ENCODE measurements at places on chromosomes 5 and 9.

- no peak for DNase-seq
Observed at GRCh38 chr5:116495786-116496357, 78.8 kb downstream of the SEMA6A start.

- no peak for DNase-seq
Observed at GRCh38 chr5:90353254-90353653, 56.3 kb downstream of the CETN3 start.

DNA sequence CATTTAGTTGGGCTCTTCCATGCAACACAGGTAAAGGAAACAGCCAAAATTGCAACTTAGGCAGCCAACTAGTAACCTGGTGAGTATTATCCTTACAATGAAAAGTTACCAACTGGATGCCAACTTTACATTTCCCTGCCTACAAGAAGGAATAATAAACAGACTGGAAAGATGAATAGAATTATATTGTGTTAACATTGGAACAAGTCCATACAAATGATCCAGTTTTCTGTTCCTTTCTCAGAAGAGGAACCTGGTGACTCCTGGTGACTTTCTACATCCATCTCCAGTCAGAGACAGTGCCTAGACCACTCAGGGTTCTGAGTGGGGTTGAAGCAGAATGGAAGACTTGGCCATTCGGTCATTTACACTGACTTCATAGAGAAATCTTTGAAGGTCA lies 20.6 kb downstream of the MARCHF3 start:
- no peak for DNase-seq

DNA sequence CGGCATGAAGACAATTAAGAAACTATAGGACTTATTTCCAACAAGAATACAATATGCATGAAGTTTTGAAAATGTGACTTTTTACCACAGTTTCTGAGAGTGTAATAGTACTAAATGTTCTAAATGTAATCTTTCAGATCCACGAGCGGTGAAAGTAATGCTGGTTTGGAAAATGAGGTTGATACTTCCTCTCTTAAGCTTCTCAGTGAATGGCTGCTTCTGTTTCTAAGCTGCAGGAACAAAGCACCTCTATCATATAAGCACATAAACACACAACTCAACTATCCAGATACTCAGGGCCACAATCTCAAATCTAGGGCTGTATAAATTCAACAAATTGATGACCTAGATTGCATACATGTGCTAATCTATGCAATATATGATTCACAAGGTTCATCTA lies 78.3 kb downstream of the LIFR start:
- no peak for DNase-seq

DNA sequence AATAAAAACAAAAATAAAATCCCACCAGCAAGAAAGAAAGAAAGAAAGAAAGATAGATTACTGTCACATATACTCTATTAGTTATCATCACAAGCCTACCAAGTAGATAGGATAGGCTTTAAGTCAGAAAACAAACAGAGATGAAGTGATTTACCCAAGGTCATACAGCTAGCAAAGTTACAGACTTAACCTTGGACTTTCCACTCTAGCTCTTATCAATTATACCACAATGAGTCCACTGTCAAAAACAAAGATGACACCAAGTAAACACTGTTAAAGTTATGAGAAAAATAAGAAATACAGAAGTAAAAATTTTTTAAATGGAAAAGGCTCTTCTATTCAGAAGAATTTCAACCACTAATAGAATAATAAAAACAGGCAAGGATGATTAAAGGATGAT lies 13.4 kb downstream of the LARS1 start:
- DNase-seq, result no peak

DNA sequence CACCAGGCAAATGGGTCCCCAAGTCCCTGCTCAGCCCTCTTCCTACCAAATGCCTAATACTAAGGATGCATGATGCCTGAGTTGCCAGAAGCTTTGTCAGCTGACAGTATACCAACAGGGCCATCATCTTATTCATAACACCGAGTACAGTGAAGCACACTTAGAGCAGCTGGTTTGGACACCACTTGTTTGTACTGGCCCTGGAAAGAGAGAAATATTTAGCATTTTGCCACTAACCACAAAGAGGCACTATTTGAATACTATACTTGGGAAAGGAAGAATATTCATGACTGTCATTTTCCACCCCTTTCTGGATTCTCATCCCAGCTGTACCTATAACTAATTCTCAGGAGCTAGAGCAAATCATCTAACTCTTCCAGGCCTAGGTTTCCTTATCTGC lies 364.4 kb upstream of the KIF2A start:
- DNase-seq, result no peak

- no peak for DNase-seq
Observed at GRCh38 chr9:137448602-137448962, 7.4 kb upstream of the ENTPD8 start.

- DNase-seq, result no peak
Observed at GRCh38 chr5:149345892-149346222, 558 bp downstream of the GRPEL2 start.

- no peak for DNase-seq
Observed at GRCh38 chr5:87361031-87361445, 51.7 kb downstream of the CCNH start.

DNA sequence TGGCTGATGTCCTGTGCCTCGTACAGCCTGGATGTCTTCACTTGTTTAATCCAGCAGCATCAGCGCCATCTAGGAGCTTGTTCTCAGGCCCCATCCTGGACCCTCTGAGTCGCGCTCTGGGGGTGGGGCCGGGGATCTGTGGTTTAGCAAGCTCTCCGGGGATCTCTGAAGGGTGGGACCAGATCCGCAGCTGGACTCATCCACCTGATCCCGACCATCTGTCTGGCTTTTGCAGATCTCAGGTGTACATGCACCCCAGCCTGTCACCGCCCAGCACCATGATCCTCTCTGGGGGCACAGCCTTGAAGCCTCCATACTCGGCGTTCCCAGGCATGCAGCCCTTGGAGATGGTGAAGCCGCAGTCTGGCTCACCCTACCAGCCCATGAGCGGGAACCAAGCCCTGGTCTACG lies 15.1 kb upstream of the POMT1 start:
- no peak for DNase-seq

DNA sequence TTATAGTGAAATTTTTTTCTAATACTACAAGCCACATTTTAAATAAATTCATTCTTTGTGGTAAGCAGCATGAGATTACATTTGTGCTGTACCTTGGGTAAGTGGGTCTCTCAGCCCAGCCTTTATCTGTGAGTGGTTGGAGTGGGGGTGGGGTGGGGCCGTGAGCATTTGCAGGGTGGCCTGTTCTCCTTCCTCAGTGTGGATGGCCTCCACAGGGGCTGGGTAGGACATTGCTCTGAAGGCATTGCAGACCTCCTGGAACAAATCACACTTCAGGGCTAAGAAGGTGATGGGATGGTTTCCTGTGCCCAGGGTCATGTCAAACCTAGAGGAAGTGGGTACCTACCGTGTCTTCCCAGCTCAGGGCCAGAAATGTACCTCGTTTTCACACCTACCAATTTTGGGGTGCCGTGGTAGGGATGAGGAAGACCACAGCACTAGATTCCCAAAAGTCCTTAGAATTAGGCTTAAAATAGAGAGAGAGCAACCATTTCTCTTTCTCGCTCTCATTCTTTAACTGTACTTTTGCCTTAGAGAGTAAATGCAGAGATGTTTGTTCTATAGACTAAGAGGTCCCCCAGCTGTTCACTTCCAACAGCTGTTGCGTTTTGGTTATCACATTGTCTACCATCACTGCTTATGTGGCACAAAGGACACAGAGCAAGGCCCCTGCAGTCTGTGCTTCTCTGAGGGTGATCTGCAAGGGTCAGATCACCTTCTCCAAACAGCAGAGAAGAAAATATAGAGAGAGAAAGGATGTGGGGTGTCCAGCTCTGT lies 83.4 kb upstream of the CTSL start:
- no peak for DNase-seq

GRCh38 chr5:31770132-31770720 lies 131.3 kb downstream of the PDZD2 start:
- DNase-seq, result no peak

- no peak for DNase-seq
Observed at GRCh38 chr5:57896576-57896975, 414.0 kb upstream of the ACTBL2 start.

DNA sequence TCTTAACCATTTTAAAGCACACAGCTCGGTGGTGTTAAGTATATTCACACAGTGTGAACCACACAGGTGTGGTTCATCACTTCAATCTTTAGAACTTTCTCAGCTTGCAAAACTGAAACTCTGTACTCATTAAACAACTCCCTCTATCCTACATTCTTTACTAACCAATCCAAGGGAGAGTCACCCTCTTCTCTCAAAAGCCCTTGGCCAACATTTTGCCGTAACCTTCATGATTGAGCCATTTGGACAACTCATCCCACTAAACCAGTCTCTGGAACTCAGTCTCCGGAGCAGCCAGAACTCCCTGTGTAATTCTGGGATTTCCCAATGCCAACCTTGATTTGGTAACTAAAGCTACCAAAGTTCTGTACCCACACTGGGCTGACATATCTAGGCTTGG lies 84.7 kb downstream of the TTC39B start:
- no peak for DNase-seq

GRCh38 chr9:117687532-117687931 lies 16.7 kb upstream of the TLR4 start:
- no peak for DNase-seq

GRCh38 chr5:6520201-6520600 lies 71.5 kb downstream of the UBE2QL1 start:
- DNase-seq, result no peak

- DNase-seq, result no peak
Observed at GRCh38 chr9:86034863-86035734, 64.3 kb downstream of the GOLM1 start.

DNA sequence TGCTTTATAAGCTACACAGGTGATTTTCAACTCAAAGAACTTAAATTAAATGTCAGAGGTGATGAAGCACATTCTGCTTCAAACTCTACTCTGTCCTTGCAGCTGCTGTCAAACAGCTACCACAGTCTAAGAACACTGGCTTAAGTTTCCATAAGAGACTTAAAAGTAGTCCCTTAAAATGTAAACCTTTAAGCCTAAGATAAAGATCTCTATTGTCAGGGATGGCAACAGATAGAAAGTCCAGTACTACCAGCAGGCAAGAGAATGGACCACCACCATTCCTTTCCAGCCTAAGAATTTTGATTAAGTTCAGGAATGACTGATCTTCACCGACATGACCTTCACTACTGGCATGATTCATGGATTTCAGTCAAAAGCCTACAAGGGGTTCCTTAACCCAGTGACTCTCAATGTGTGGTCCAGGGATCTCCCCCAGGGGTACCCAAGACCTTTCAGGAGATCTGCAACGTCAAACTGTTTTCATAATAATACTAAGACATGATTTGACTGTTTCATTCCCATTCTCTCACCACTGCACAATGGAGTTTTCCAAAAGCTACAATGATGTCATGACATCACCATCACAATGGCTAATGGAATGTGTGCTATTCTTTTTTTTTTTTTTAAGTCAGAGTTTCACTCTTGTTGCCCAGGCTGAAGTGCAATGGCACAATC lies 41.1 kb upstream of the PLPP6 start:
- DNase-seq, result no peak

DNA sequence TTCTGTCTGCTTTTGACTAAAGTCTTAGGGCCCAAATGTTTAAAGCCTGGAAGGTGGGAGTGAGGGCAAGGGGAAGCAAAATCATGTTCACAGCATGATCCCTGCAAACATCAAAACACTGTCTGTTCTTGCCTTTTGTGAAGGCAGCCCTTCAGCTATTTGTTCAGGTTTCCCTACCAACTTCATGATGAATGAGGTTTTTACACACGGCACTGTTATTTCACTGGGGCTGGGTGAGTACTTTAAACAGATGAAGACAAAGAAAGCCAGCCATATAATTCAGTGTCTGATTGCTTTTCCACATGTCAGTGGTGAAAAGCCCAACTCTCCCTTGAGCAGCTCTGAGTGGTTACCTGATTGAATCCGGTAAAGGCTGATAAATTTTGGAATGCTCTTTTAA lies 224.7 kb upstream of the GRAMD2B start:
- DNase-seq, result no peak

DNA sequence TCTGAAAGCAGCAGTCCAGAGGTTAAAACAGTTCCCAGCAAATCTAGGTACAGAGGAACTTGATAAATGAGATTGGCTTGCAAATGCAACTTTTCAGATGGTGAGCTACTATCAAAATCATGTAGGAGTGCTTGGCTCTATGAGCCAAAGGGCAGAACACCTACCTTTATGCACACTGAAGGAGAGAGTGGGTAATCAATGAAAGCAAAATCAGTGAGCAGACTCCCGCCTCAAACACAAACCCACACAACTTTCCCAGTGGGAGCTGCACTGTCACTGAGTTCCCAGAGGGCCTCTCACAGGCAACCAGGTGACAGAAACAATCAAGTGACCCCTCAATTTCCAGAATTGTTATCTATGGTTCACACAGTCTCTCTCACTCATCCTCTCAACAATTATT lies 8.5 kb downstream of the ARL15 start:
- DNase-seq, result no peak

GRCh38 chr5:100502684-100503083 lies 32.5 kb upstream of the FAM174A start:
- DNase-seq, result no peak

GRCh38 chr9:131734165-131734610 lies 5.7 kb downstream of the RAPGEF1 start:
- no peak for DNase-seq

- DNase-seq, result no peak
Observed at GRCh38 chr5:37900692-37901091, 60.9 kb upstream of the GDNF start.

GRCh38 chr9:5626727-5627634 lies 1.9 kb upstream of the RIC1 start:
- peak; percentile 68 for DNase-seq

- DNase-seq, result no peak
Observed at GRCh38 chr5:119515192-119515591, 62.9 kb downstream of the HSD17B4 start.

DNA sequence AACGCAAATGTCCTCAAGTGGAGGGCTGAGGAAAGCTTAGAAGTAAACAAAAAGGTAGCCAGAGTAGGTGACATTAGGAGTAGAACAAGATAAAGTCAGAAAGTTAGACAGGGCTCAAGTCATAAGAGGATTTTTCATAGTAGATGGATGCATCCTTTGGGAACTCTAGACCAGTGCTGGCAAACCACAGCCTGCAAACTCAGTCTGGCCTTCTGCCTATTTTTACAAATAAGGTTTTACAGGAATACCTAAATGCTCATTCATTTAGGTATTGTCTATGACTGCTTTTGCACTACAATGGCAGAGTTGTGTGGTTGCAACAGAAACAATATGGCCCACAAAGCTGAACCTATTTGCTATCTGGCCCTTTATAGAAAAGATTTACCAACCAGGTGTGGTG lies 116.0 kb upstream of the HMHB1 start:
- DNase-seq, result no peak

DNA sequence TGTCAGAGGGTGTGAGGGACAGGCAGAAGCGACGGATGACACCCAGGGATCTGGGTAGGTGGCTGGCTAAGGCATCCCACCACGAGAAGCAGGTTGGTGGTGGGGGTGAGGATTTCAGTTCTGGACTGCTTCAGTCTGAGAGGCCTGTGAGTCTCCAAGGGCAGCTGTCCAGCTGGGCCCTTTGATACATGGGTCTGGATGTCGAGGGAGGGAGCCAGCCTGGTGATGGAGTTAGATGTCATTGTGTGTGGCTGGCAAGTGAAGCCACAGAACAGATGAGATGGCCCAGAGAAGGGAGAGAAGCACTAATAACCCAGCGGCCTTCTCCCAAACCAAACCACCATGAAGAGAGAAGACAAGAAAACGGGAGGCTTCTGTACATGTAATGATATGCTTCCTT lies 11.1 kb downstream of the MED27 start:
- DNase-seq, result no peak

- DNase-seq, result no peak
Observed at GRCh38 chr5:80229902-80230255, 26.0 kb downstream of the SERINC5 start.

GRCh38 chr5:146884066-146884626 lies 5.6 kb upstream of the PPP2R2B start:
- DNase-seq, result no peak

- DNase-seq, result no peak
Observed at GRCh38 chr9:86020731-86021130, 78.6 kb downstream of the GOLM1 start.
